RPMI7951 (cell line): ENCODE measurements at places on chromosomes 3 and 15. TPM values are rescaled to one million over a fixed set of nuclear protein-coding genes. Genes with fewer than 3 reads are reported as not detected.

DNA sequence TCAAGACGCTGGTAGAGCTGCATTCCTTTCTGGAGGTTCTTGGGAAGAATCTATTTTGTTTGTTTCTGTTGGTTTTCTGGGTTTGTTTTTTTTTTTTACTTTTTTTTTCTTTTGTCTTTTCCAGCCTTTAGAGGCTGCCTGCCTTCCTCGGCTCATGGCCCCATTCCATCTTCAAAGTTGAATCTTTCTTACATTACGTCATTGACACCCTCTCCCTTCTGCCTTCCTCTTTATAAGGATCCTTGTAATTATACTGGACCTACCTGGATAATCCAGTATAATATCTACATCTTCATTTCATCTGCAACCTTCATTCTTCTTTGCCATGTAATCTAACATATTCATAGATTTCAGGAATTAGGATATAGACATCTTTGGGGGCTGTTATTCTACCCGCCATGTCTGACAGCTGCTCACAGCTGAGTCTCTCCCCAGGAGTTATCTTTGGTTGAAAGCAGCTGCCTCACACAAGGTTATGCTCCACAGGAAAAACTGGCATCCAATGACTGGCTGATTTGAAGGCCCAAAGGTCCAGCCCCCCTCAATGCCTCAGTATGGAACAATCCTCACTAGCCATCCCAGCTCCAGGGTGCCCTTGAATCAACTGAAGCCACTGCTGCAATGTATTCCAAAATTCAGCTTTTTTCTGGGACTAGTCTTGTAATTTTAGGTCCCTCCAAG lies 38.4 kb upstream of the THBS1 start:
- no peak for DNase-seq

GRCh38 chr3:58104151-58104550 lies 95.9 kb downstream of the FLNB start:
- DNase-seq = peak; percentile 48

- DNase-seq = no peak
Observed at GRCh38 chr15:25695875-25696760, 167.0 kb downstream of the ATP10A start.

The MESP1 gene
- 1.6 and 2.5 TPM in 2 replicates for total RNA-seq

The MINAR1 gene
- total RNA-seq = 1.1 and 1.3 TPM in 2 replicates

The TLR9 gene
- not detected in 2 replicates for total RNA-seq

DNA sequence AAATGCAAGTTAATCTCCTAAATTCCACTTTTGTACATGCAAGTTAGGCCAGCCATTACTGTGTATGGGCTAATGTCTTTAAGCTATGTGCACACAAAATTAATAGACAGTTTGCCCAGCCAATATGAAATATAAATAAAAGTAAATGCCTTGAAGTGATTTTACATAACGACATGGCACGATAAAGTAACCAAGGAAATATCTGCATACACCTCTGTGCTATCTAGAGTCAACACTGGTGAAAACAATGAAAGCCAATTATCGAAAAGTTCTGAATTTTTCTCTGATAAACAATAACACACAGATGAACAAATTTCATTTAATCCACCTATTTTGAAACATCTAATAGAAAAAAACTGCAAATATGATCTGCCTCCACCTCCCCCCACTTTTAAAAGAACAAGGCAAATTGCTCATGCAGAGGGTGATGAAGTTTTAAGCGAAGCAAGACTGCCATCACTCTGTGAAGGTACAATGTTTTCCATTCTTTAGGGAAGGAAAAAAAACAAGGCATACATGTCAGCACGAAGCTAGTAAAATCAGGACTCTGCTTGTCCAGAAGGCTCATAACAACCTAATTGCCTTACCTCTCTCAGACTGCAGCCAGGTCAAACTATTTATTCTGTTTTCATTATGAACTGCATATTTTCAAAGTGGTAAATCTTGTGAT lies 317.7 kb downstream of the MECOM start:
- DNase-seq = no peak
